Stimulated activated CD8-positive, alpha-beta memory T cell treated with anti-CD3 and anti-CD28 coated beads, Interleukin-7, amount 100 ng/mL, for 24 hours (primary cell): ENCODE measurements at places on chromosomes 12 and 14.

GRCh38 chr12:79850610-79851299 is 84.1 kb downstream of the PPP1R12A start:
- DNase-seq = no peak

DNA sequence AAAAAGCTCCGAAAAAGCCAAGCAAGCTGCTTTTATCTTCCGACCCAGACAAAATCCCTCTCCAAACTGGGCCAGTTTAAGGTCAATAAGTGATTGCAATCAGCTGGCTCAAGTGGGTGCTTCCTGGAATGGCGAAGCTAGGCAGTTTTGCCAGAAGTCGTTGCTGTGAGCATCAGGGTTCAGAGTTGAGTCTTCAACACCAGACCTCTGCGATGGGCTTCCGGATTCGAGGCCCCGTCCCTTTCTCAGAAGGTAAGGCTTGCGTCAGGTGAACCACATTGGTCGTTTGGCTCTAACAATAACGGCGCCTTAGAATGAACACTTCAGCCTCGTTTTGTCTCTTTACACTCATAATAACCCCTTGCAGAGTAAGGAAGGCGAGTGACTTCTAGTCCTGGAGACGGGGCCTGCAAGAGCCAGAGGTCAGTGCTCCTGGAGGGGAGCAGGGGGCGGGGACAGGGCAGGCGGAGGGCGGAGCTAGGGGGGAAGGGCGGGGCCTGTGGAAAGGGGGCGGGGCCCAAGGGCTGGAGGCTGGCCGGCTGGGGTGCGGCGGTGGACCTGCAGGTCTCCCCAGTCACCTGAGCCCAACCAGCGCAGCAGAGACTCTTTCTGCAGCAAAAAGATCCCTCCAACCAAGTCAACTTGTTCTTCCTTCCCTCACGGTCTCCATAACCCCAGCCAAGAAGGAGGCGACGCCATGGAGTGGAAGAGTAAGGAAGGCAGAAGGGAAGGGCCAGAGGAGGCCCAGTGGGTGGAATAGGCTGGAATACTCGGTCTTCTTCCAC is 34.0 kb upstream of the NFYB start:
- no peak for DNase-seq

DNA sequence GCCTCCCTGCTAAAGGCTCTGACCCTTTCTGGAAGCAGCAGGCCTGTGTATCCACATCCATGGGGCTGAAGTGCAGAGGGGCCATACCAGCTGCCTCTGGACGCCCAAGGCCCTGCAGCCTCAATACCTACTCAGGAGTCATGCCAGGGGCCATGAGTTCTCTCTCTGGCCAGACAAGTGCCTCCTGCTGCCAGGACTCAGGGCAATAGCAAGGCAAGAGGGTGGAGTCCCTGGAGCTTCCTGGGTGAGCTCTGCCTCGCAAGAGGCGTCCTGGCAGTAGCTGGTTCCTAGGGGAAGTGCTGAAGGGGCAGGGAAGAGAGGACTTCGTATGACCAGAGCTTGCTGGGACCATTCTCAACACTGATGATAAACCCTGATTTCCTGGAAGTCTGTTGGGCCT is 10.9 kb upstream of the ENDOU start:
- DNase-seq = no peak

DNA sequence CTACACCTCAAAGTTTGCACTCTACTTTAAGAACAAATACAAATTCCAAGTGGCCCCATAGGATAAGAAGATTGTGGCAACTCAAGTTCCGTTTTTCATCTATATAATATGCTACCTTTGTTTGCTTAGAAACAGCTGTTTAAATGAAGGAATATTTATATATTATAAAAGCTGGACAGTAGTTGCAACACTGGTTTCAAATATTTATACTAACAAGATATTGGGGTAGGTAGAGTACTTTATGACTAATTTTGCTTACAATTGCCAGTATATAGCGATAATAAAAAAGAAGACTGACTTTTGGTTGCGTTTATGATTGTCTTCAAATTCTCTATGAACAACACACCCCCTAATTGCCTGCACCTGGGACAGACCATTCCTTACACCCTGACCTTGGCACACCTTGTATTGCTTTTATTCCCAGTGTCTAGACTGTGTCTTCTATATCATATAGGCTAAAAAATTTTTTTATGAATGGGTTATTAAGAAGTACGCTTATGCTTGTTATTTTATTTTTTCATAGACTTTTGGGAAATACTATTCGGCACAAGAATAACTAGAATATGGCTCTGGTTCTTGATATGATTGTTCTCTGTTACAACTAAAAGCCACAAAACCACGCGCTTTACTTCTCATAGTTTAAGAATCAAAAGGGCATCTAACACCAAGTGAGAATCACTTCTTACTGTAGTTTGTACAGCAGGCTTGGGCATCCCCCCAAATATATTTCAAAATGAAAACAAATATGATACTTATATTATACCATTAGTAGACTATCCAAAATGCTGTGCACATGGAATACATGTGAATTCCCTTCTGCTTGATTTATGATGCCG is 455.4 kb upstream of the DCN start:
- DNase-seq = no peak

DNA sequence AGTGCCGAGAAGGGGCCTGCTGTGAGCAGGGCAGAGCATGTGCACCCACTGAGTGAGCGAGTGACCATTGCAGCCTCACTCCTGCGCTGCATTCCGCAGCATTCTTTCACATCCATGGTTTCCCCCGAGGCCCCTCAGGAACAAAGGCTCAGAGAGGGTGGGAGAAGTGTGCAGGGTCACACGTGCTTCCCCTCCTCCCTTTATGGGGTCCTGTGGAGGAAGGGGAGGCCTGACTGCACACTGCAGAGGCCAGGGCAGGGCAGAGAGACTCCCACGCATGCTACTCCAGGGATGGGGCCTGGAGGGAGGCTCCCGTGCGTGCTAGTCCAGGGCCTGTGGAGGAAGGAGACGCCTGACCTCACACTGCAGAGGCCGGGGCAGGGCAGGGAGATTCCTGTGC is 63.2 kb downstream of the DIO3 start:
- no peak for DNase-seq

DNA sequence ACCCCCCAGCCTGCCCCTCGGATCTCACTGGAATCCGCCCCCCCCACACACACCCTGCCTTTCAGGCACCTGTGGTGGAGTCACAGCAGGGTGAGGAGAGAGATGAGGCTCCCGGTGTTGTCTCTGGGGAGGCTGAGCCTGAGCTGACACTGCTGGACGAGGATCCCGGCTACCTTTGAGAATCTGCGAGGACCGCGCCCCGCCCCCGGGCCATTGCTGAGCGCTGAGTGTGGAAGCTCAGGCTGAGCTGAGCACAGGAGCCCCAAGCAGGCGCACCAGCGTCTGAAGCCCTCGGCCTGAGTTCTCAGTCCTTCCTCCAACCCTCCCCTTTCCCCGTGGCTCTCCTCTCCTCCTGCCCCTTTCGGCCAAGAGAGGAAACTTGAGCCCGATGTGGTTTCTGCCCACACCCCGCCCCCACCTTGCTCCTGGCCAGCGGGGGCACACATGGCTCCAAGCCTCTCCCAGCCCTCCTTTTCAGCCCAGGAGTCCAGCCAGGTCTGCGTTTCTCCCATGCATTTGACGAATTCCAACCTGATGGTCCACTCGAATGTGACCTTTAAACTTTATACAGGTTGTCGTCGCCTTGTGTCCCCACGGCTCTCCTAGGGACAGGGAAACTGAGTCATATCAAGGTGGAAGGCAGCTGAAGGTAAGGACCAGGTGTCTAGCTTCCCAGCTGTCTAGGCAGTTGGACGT is at the start of gene NFE2:
TSS of gene NFE2 (minus strand) at position 284 of the 696 bp plus-strand sequence. CDS start 5,767 bp downstream, outside the sequence.
- DNase-seq = no peak

- DNase-seq = no peak
Observed at GRCh38 chr12:28051516-28052354, 79.2 kb upstream of the PTHLH start.

GRCh38 chr12:131046813-131047788 is 93.4 kb downstream of the ADGRD1 start:
- DNase-seq = no peak

DNA sequence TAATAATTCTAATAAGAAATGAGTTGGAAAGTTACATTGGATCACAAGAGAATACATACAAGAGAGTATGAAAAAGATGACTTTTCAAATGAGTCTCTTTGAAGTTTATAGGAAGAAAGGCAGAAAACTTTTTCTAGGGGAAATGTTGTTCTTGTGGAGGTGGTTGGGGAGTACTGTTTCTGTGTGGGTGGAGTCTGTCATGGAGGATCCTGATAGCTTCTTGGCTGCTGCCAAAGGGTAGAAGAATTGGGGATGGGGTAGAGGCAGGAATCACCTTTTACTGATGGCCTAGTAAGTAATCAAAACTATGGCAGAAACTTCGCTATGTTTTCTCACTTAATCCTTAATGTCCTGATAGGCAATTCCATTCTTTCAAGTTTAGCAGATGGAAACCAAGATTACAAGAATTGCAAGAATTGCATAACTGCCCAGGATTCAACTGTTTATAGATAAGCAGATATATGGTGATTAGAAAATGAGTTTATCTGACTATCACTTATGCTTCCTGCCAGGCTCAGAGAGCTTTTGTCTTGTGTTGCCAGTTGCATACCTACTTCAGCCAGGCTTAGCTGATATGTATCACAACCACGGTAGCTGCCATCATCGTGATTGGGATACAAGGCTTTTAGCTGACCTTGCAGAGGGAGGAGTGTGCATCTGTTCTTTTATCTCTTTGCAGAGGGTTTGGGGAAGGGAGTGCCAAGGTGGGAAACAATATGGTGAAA is 463.9 kb downstream of the TMTC2 start:
- DNase-seq = no peak

DNA sequence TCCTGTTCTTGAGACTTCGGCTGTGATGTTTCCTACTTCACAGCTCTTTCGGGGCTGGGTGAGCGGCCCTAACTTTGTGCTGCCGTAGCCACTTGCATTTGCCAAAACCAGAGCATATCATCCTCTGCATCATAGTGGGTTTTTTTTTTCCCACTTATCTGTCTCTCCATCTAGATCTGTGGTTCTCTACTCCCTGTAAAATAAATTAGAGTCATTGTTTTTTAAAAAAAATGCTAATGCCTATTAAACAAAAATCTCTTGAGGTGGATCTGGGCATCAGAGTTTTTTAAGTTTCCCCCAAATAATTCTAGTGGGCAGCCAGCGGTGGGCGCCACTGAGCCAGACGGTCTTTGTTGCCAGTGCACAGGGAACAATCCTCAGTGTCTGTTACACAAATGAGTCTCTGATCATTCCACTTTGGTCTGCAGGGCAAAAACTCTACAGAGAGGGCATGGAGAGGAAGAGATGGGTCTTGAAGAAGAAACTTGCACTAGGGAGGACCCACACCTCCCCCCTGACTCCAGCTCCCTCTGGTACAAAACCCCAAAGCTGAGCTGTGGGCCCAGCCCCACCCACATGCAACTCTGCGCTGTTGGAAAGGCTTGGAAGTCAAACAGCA is 62.4 kb upstream of the BCL2L14 start:
- DNase-seq = no peak

DNA sequence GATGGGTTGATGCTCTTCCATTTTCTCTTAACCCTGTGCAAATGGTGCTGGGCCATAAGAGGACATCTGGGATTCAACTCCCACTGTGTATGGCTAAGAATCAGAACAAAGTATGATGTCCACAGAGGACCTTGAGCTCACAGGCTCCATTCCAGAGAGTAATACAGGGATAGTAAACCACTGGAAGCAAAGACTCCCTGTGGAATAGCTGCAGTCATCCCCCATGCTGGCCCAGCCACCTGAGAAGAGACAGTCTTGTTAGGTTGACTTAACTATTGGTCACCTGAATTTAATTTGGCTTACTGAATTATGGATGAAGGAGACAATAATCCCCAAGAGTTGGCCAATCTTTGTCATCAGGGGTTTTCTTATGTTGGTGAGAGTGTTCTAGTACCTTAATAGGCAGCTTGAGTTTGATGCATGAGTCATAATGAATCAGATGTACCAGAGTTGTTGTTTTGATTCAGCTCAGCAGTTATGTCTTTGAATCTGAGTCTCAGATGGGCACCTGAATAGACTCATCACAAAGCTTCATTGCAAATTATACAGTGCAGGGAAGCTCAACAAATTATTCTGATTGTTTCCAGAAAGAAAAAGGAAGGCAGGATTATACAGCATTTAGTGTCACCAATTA is 122.7 kb downstream of the SSPN start:
- DNase-seq = no peak

- DNase-seq = no peak
Observed at GRCh38 chr12:132362996-132363660, 33.7 kb upstream of the GALNT9 start.

DNA sequence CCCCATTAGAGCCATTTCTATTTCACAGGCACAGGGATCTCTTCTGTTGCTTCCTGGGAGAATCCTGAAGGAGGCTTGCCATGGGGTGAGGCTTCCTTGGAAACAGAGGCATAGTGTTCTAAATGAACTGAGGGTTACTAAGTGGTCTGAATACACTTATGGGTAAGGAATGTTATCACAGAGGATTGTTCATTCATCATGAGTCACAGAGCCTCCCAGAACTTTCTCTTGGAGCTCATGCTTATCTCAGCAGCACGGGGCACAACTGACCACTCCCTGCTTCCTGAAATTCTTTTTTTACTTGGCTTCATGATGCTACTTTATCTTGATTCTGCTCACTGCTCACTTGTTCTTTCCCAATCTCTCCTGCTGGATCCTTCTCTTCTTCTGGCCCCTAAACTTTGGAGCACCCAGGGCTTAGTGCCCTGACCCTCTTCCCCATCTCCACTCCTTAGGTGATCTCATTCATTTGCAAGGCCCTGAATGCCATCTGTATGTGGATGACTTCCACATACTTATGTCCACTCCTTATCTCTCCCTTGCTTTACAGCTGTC is 57.9 kb downstream of the ANO6 start:
- DNase-seq = no peak

DNA sequence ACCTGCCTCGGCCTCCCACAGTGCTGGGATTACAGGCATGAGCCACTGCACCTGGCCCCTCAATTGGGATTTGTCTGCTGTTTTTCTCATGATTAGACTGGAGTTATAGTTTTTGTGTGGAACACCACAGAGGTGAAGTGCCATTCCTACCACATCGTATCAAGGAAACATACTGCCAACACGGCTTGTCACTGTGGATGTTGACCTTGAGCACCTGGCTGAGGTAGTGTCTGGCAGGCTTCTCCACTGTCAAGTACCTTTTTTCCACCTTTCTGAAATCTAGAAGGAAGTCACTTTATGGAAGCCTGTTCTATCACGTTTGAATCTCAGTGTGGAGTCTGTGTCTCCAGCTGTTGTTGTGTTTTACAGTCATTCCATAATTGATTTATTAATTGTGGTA is 21.4 kb upstream of the SEL1L start:
- no peak for DNase-seq

GRCh38 chr12:112294793-112295192 is 87.4 kb downstream of the HECTD4 start:
- DNase-seq = no peak

DNA sequence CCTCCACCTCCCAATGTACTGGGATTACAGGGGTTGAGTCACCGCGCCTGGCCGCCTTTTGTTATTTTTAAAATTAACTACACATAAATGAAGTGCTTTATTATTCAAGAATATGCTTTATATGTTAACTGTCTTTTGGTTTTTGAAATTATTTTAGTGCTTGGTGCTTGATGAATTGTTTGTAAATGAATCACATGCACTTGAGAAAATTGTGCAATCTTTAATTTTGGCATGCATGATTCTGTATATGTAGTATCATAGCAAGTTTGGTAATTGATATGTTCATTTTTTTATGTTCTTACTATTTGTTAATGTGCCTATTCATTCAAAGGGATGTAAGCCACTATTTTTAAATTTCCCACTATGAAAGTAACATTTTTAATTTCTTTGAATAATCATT is 440.9 kb downstream of the NAV3 start:
- no peak for DNase-seq
